ENCODE measurements at places on chromosomes 4 and X.
A peak's percentile ranks its signal among the peaks of the same experiment; 100 is the strongest.

GRCh38 chrX:78710171-78710570, 37.3 kb upstream of the LPAR4 start:
- no peak for DNase-seq

DNA sequence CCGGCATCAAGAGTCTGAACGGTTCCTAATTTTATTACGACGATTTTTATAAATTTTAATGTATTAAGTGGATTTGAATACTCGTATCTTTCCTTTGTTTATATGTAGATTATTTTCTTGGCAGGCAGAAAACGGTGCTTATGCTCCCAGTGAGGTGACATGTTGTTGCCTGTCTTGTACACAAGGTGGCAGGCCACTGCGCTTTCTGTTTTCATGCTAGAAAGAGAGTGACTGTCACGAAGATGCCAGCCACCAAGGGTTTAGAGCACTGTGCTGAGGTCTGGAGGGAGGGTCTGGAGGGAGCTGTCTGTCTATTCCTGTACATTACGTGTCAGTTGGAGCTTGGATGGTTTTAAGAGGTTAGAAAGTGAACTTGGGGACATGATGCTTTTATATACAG, 87.7 kb downstream of the SHROOM2 start:
- DNase-seq, result no peak

- DNase-seq, result no peak
These were observed 983.7 kb downstream of the STIM2 start for GRCh38 chr4:27844376-27844775.

GRCh38 chrX:150225756-150226155, 137.4 kb upstream of the MAMLD1 start:
- no peak for DNase-seq

GRCh38 chr4:179605196-179605595, 2163.0 kb upstream of the AGA start:
- DNase-seq, result no peak

DNA sequence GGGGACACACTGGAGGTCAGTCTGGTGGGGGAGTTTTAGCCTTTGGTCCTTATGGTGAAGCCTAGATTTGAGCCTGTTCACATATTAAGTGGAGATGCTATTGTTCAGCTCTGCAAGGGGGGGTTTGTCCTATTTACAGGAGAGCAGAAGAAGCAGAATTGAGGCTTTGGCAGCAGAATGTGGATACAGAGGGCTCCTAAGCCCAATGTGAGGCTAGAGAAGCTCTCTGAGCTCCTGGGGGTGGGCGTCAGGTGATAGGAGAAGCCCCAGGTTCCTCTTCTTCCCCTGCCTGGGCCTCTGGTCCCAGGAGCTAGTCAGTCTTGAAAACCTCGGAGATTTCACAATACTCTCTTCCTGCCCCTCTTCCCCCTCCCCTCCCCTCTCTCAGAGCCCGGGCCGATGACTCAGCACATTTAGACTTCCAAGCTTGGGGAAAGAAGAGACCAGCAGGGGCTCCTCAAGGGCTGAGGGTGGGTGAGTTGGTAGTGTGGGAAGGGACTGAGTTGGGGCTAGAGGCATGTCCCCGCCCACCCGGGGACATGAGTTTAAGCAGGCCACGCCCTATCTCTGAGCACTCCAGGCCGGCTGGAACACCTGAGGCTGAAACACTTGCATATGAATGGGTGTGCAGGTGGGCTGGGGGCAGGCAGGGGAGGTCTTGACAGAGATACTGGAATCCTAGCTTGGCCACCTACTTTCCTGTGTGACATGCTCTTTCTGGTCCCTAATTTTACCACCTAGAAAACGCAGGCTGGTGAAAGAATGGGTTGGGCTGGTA, 3.4 kb downstream of the TFE3 start:
- peak; percentile 1 for DNase-seq

- no peak for DNase-seq
These were observed 62.6 kb downstream of the GATB start for GRCh38 chr4:151698213-151698612.

DNA sequence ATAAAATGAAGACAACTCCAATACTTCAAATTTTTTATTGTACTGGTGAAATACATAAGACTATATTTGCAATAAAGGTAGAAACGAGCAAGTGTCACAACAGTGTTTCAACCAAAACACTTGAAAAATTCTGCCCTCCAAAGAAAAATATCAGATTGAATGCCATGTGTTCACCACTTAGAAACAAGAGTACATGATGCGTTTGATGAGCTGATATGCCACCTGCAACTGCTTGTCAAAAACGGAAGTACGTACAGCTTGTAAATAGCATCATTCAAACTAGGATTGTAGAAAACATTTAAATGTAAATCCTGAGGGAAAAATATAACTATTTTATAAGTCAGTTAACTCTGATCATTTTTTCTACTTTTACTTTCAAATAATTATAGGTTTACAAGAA, 276.1 kb downstream of the ANTXR2 start:
- no peak for DNase-seq

GRCh38 chrX:8848441-8848840, 47.3 kb upstream of the FAM9A start:
- no peak for DNase-seq

- DNase-seq, result no peak
These were observed 23.2 kb downstream of the TMSB4X start for GRCh38 chrX:12997906-12998687.

- DNase-seq, result no peak
These were observed 202.0 kb downstream of the DCLK2 start for GRCh38 chr4:150280081-150280895.

DNA sequence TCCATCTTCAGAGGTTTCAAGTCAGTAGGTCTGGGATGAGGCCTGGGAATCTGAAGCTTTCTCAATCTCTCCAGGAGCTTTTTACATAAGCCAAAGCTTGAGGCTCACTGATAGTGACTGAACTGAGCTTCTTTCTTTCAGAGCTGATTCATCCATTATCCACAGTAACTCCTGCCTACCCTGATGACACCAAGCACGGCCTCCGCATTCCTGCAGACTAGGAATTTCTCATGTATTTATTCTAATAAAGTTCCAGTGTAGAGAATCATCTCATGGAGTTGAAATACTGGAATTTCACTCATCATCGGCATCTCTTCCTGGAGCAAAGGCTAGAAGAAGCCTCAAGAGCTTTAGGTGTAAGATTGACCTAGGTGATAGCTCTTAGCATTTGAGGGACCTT, 12.1 kb upstream of the DCTD start:
- no peak for DNase-seq

DNA sequence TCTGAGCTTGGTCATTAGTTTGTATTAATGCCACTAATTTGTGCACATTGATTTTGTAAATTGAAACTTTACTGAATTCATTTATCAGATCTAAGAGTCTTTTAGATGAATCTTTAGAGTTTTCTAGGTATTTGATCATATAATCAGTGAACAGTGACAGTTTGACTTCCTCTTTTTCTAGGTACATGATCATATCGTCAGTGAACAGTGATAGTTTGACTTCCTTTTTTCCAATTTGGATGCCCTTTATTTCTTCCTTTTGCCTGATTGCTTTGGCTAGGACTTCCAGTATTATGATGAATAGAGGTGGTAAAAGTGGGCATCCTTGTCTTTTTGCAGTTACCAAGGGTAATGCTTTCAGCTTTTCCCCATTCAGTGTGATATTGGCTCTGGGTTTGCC, 421.4 kb upstream of the CPXCR1 start:
- DNase-seq, result no peak

- no peak for DNase-seq
These were observed 808.0 kb downstream of the PCDH19 start for GRCh38 chrX:99602107-99602506.

DNA sequence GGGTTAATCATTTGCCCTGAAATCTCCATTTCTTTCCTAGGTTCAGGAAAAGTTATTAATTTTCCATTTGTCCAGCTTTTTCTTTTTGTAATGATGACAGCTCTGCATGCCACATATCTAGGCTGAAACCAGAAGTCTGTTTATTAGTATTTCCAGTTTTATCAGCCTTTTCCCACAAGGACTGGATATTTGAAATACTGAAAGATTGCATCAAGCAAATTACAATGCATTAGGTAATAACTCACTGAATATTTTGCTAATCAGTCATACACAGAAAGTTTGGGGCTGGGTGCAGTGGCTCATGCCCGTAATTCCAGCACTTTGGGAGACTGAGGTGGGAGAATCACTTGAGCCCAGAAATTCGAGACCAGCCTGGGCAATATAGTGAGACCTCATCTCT, 21.5 kb downstream of the SLC9A7 start:
- no peak for DNase-seq

DNA sequence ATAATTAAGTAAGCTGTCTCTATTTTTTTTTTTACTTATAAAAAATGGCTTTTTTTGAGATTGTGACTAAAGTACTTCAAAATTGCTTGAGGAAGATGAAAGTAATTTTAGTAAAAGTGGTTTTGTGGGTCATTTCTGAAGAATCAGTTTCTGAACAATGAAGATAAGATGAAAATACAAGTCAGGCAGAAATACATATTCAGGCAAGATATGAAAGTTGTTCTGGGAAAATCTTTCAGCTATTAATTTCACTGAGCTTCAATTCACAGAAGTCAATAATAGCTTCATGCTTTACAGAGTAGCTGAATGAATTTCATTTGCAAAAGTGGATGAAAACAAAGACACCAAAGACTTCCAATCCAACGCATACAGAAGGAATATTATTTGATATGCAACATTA, 305.2 kb upstream of the ARSJ start:
- no peak for DNase-seq

DNA sequence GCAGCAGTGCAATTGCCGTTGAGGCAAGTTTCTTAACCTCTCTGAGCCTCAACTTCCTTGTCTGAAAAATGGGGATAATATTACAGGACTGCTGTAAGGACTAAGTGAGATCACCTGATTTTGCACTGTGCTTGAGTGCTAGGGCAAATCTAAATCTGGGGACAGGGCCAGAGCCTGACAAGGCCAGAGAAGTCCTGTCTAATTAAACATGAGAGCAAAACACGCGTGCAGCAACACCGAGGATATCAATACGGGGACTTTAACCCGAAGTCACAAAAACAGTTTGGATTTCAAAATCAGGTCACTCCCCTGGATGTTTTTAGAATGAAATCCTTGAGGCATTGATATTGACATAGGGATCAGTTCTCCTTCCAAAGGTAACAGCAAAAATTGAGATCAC, 5.7 kb upstream of the GJB1 start:
- no peak for DNase-seq

DNA sequence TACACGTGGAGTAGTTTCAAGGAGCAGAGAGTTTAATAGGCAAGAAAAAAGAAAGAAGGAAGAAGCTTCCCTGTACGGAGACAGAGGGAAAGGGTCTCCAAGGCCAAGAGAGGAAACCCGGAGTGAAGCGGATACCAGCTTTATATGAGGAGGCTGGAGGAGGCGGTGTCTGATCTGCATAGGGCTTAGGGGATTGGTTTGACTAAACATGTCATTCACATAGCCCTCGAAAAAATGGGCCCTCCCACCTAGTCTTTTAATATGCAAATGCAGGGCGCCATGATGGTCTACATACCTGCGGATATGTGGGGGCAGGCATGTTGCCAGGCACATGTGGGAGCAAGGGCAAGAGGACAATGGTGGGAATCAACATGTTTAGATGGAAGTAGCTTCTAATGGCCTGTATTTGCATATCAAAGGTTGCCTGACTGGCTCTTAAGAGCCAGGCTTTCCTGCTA, 103.1 kb upstream of the UGT8 start:
- DNase-seq, result no peak

- DNase-seq, result no peak
These were observed 118.8 kb upstream of the CBR4 start for GRCh38 chr4:169128902-169129301.

- no peak for DNase-seq
These were observed 233.9 kb downstream of the ARAP2 start for GRCh38 chr4:36010397-36010929.

GRCh38 chrX:115892787-115893671, 277.5 kb upstream of the AGTR2 start:
- DNase-seq, result no peak

GRCh38 chr4:141390571-141390970, 169.9 kb downstream of the ZNF330 start:
- DNase-seq, result no peak

GRCh38 chrX:14026121-14026520, 3.6 kb downstream of the GEMIN8 start:
- no peak for DNase-seq

GRCh38 chr4:28760003-28760402, 1899.4 kb downstream of the STIM2 start:
- no peak for DNase-seq

DNA sequence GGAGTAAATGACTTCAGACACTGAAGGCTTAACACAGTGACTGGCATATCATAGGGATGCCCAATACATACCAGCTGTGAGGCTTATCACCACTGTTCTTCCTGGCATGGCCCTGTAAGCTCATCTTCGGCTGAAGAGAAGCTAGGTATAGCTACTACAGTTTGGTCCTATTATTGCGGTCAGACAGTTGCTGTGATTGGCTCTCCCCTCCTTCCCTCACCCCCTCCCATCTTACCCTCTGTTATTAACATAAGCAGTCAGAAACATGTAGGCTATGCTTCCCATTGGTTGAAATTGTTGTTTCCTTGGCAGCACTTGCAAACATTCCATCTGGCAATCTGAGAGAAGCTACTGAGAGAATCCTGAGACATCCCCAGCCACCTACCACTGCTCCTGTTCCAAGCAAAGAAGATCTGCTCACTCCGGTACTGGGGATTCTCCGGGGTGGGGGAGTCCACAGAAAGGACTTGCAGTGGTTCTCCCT, at the start of gene AKAP14:
Gene AKAP14, plus strand, starts transcription at position 51 of the 484 bp plus-strand sequence. CDS start 7,331 bp downstream, outside the sequence.
- no peak for DNase-seq

DNA sequence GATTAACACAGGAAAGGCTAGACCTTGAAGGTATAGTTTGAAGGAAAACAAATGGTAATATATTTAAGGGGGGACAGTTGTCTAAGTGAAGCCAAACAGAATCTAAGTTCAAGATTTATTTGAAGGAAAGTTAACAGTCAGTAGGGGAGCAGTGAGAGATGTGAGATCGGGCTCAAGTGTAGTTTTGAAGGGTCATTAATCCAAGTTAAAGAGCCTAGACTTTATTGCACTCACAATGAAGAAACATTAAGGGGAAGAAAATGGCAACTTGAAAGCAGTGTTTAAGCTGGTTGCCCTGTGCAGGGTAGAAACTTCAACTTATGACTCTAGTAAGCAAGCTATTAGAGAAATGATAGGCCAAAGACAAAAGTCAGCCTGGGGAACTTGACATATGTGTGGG, 1952.2 kb downstream of the PCDH7 start:
- no peak for DNase-seq
